ENCODE measurements at places on chromosomes 1 and 21. TPM values are rescaled to one million over a fixed set of nuclear protein-coding genes. Genes with fewer than 3 reads are reported as not detected.

- H3K36me3 ChIP-seq, result no peaks in the 10 kb centered on the region
- no peaks in the 10 kb centered on the region for H3K4me1 ChIP-seq
- H3K4me3 ChIP-seq, result no peak overlapping the region
These were observed 14.5 kb upstream of the CFHR4 start for GRCh38 chr1:196873385-196873784.

DNA sequence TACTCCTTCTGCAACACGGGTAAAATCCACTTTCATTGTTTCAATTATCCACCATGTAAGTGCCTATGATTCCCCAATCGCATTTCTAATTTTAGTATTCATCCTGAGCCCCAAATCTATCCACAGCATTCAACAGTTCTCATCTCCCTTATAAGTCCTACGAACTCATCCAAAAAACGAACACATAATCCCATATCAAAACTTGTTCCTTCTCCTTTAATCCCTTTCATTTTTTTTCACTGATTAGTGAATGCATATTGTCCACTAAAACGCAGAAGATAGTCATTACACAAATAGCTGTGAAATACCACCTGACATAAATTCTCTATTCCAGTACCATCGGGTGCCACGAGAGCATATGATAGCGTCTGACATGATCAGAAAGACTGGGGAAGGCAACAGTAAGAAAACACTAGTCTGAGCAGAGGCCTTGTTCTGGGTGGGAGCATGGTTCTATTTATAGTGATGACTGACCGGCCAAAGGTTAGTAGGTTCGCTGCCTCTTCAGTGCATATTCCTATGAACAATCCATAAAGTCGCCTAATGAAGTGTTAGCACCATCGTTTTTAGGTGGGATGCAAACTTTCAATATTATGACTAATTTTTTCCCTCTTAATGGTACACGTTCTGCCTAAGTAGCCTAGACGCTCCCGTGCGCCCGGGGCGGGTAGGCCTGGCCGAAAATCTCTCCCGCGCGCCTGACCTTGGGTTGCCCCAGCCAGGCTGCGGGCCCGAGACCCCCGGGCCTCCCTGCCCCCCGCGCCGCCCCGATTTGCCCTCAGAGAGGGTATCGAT is 648 bp downstream of the ATP5PF start:
- H3K36me3 ChIP-seq, result peaks cover 12% of the 10 kb centered on the region
- peak; percentile 50 for DNase-seq
- peak overlapping the region; percentile 94 for H3K27ac ChIP-seq
- H3K27me3 ChIP-seq, result no peaks in the 10 kb centered on the region

DNA sequence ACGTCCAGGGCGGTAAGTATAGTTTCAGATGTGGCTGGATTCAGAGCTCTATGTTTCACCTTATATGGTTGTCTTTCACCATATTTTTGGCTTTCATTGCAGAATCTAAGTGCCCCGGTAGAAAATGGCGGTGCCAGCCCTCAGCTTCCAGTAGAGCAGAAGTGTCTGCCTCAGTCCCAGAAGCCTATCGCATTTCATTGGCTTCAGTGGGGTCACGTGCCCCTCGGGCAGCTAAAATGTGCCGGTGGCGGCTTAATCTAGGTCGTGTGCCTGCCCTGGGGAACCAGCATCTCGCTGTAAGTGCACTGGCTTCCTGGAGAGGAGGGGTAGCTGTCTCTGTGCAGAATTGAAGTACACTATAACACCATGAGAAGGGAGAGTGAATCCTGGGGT is 107.4 kb upstream of the MAGI3 start:
- no peaks in the 10 kb centered on the region for H3K36me3 ChIP-seq
- H3K27ac ChIP-seq, result no peak overlapping the region
- H3K4me1 ChIP-seq, result no peaks in the 10 kb centered on the region
- DNase-seq, result no peak
- no peak overlapping the region for H3K4me3 ChIP-seq
- peaks cover 17% of the 10 kb centered on the region for H3K27me3 ChIP-seq

GRCh38 chr1:20981915-20982314 is 194.8 kb downstream of the EIF4G3 start:
- peaks cover 6% of the 10 kb centered on the region for H3K4me1 ChIP-seq
- H3K27me3 ChIP-seq, result no peaks in the 10 kb centered on the region
- peaks cover 5% of the 10 kb centered on the region for H3K36me3 ChIP-seq

DNA sequence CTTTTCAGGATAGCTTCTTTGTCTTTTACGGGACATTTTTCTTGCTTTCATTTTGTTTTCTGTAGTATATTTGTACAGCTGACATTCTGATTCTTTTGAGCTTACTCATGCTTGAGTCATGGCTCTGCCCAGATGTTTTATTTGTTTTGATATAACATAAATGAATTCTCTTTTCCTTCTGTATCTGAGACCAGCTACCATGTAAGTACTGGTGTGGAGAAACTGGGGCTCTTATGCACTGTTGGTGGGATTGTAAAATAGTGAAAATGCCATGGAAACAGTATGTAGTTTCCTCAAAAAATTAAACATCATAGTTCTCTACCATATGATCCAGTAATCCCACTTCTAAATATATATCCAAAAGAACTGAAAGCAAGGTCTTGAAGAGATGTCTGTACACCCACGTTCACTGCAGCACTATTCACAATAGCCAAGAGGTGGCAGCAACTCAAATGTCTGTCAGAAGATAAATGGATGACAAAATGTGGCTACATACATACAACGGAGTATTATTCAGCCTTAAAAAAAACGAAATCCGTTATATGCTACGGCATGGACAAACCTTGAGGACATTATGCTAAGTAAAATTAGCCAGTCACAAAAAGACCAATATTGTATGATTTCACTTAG is 61.4 kb downstream of the EIF2B3 start:
- no peaks in the 10 kb centered on the region for H3K36me3 ChIP-seq
- H3K4me1 ChIP-seq, result peaks cover 41% of the 10 kb centered on the region
- H3K27me3 ChIP-seq, result no peaks in the 10 kb centered on the region
- DNase-seq, result peak; percentile 57

GRCh38 chr21:42236693-42237092 is 17.8 kb downstream of the ABCG1 start:
- DNase-seq, result no peak
- H3K27ac ChIP-seq, result no peak overlapping the region
- H3K27me3 ChIP-seq, result peaks cover 36% of the 10 kb centered on the region
- no peak overlapping the region for H3K4me3 ChIP-seq
- H3K4me1 ChIP-seq, result no peaks in the 10 kb centered on the region

- DNase-seq, result no peak
- no peak overlapping the region for H3K27ac ChIP-seq
- no peak overlapping the region for H3K4me3 ChIP-seq
- peaks cover 16% of the 10 kb centered on the region for H3K36me3 ChIP-seq
- H3K4me1 ChIP-seq, result no peaks in the 10 kb centered on the region
- H3K27me3 ChIP-seq, result no peaks in the 10 kb centered on the region
These were observed 14.7 kb downstream of the COA7 start for GRCh38 chr1:52683367-52683940.

DNA sequence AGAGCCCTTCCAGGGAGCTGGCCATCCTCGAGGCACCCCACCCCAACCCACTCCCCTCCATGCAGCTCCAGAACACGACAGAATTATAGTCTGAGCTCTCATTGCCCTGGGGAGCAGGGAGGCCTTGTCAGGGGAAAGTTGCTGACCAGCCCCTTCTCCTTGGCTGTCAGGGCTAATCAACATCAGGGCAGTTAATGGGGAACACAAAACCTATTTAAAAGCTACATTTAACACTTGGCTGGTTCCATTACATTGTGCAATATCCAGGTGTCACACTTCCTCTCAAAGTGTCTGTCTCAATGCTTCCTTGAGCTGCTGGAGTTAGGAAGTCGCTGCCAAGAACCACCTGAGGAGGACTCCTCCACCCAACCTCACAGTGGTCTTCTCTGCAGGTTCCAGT is 111.8 kb upstream of the GRIK3 start:
- H3K27me3 ChIP-seq, result no peaks in the 10 kb centered on the region
- no peaks in the 10 kb centered on the region for H3K36me3 ChIP-seq
- H3K4me3 ChIP-seq, result no peak overlapping the region
- no peaks in the 10 kb centered on the region for H3K4me1 ChIP-seq
- DNase-seq, result no peak

GRCh38 chr1:43041591-43041990 is 82.9 kb upstream of the SLC2A1 start:
- no peak overlapping the region for H3K4me3 ChIP-seq
- H3K27ac ChIP-seq, result no peak overlapping the region
- H3K4me1 ChIP-seq, result no peaks in the 10 kb centered on the region
- no peaks in the 10 kb centered on the region for H3K36me3 ChIP-seq
- no peak for DNase-seq

DNA sequence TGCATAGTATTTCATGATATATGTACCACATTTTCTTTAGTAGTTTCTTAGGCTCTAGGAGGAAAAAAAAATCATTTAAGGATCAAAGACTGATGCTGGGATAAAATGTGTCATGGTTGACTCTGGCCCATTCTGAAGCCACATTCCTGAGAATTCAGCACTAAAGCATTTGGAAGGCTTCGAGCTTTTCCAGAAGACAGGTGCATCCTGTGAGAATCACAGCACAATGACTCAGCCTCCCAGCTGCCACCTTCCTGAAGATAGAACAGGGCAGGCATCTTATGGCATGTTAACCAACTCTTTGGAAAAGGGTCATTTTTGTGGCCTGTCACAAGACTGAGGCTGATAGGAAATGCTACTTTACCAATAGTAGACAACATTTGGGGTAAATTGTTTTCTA is 359.9 kb downstream of the PCP4 start:
- no peaks in the 10 kb centered on the region for H3K27me3 ChIP-seq
- H3K4me1 ChIP-seq, result no peaks in the 10 kb centered on the region
- H3K27ac ChIP-seq, result no peak overlapping the region
- DNase-seq, result no peak
- no peak overlapping the region for H3K4me3 ChIP-seq

CLDN19 gene
- not detected for total RNA-seq

RIMS3 gene
- 6.2 TPM for total RNA-seq

FMO1 gene
- not detected for total RNA-seq

RPE65 gene
- total RNA-seq, result not detected

GBP1 gene
- 23.9 TPM for total RNA-seq

PADI4 gene
- total RNA-seq, result not detected

CD160 gene
- not detected for total RNA-seq
